NCI-H82 (cell line): ENCODE measurements at places on chromosomes 7 and 10.

- peak; percentile 33 for DNase-seq
Measured at GRCh38 chr10:14378387-14378960, 47.8 kb upstream of the FRMD4A start.

DNA sequence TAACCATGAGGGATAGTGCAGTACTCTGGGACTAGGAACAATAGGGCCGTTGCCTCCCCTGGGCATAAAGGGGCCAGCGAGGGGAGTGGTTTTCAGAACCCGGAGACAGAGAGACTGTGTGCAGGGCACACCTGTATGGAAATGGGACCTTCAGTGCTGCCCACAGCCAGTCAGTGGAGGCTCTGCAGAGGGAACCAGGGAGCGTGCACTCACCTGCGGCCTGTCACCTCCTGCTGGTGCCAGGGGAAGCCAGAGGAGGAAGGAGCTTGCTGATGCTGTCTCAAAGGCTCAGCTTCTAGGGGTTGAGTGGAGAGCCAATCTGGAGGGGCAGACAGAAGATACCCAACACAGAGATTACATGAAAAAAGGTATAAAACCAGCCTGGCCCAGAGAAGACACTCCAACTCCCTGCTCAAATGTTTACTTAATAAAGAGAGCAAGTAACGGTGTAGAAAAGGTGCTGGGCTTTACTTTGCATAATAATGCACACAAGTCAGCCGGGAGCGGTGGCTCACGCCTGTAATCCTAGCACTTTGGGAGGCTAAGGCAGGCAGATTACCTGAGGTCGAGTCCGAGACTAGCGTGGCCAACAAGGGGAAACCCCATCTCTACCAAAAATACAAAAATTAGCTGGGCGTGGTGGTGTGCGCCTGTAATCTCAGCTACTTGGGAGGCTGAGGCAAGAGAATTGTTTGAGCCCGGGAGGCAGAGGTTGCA lies 35.5 kb upstream of the WAPL start:
- DNase-seq: no peak

DNA sequence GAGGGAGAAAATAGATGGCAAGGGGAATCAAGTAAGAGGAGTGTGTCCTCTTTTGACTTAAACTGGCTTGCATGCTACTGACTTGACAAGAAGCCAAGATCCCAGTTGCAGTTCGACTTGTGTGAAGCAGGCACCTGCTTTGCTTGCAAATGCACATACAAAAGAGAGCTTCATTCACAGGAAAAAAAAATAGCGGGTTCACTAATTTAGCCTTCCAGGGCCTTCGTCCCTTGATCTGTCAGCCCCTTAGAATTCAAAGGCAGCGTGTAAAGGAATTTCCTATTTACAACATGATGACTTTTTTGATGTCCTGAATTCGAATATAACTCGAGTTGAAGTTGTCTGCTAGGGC lies 192.1 kb downstream of the CELF2 start:
- no peak for DNase-seq

DNA sequence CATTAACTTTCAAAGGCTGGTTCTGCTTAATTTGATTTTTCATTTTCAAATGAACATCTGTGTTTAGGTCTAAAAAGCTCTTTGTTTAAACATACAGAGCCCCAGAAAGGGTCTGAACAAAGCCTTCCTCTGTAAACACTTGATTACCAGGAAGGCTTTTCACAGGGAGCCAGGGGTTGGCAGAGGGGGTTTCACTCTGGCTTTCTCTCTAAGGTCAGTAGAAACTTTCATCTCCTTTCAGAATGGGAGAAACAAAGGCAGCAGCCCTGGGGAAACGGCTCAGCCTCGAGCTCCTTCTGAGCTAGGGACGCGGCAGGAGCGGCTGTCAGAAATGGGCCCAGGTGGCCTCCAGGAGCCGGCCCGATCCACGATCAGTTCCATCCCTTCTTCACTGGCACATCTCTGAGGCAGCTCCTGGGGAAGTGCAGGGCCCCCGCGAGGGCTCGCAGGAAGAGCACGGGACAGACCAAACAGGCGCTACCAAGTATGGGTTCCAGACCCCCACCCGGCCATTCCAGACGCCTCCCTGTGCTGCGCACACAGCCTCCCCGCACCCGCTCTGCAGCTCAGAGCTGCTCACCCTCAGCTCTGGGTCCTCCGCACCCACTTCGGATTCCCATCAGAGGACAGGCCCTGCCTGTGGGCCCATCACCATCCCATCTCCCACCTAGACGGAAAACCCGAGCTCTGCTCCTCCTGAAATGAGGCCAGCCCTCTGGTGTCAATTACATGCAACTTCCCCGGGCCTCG lies 124.1 kb downstream of the MAD1L1 start:
- DNase-seq: no peak

DNA sequence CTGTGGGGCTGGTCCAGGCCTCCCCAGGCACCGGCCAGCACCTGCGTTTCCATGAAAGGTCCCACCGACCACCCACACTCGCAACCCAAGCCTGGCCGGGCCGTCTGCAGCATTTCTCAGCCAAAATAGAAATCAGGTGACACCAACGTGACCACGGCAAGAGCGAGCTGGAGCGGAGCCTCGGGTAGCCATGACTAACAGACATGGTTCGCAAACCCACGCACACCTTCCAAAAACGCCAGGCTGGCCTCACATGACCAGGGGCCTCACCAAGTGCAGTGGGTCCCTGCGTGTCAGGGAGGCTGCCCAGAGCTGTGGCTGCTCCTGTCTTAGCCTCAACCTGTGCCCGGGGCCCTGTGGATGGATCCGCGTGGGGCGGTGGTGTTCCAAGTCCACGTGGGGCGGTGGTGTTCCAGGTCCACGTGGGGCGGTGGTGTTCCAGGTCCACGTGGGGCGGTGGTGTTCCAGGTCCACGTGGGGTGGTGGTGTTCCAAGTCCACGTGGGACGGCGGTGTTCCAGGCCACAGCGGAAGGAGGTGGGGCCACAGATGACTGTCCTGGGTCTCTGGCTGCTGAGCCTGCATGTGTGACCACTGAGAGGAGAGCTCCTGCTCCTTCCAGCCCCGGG lies 64.4 kb upstream of the ADGRA1 start:
- DNase-seq: no peak

DNA sequence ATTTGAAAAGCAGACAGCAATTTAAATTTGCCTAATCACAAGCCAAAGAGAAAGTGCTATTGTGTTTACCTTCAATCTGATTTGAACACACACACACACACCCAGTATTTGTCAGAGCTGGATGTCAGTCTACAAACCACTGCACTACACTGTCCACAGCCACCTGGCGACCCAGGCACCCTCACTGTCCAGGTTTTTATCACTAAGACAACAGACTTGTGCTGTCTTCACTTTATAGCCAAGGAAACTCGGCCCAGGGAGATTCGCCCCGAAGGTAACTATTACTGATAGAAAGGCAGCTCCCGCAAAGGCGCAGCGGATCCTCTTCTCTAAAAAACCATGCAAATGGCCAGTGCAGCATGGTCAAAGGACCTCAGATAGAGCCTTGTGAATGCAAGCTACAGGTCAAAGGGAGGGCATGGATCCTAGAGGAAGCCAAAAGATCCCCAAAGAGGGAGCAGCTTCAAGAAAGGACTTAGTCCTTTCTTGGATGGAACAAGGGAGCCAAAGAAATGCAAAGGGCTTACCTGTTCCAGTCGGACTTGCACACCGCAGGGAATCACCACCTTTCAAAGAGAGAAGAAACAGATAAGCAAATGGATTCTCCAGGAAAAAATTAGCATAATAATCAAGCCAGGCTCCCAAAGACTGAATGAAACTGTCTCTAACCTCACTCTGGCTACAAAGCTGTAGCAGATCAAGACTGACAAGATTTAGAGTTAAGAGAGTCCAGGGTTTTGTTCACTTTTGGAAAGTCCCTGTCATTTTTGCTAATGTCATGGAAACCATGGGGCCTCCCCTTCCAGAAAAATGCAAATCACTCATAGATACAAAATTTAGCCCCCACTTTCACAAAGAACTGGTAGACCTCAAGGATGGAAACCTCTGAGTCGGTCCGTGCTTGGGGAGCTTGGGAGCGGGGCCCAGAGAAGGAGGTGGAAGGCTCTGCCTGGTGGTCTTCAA lies 101.1 kb downstream of the TNS3 start:
- no peak for DNase-seq

DNA sequence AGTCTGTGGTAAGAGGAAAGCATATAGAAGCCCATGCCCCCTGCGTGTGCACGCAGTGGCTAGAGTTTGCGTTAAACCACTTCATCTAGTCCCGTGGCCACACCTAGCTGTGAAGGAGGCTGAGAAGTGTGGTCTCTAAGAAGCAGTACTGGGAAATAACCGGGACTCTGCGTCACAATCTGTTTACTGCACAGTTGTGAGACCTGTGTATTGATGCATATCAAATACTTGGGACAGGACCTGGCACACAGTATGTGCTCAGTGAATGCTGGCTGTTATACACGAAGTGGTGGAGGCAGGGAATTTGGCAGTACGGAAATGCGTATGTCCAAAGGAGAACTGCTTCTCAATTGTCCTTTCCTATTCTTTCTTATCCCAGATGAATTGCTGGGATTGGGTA lies 149.5 kb downstream of the ARHGAP21 start:
- DNase-seq: no peak

DNA sequence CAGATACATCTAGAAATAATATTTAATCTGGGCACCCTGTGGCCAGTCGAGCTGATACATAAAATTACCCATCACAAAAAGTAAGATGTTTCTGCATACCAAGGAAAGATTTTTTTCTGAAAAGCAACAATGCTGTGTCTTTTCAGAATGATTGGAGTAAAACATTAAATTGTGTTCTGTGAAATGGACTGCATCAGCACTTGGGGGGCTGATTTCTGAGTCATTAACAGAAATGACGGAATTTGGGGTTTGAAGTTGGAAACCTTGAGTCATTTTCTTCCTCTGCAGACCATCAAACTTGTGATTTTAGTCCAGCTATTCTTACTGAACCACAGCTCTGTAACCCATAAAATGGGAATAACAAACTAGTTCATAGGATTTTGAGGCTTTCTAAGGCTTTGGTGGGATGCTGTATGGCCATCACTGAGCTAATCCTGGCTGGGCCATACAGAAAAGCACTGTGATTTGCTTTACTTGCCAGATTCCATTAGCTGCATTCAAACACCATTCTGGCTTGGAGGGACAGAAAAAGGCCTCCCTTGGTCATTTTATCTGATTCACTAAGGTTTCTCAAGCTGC lies 739.4 kb upstream of the IGFBP3 start:
- no peak for DNase-seq
